ENCODE measurements at places on chromosomes 1 and 21.

GRCh38 chr1:81578867-81579266, 221.9 kb upstream of the ADGRL2 start:
- DNase-seq, result no peak

DNA sequence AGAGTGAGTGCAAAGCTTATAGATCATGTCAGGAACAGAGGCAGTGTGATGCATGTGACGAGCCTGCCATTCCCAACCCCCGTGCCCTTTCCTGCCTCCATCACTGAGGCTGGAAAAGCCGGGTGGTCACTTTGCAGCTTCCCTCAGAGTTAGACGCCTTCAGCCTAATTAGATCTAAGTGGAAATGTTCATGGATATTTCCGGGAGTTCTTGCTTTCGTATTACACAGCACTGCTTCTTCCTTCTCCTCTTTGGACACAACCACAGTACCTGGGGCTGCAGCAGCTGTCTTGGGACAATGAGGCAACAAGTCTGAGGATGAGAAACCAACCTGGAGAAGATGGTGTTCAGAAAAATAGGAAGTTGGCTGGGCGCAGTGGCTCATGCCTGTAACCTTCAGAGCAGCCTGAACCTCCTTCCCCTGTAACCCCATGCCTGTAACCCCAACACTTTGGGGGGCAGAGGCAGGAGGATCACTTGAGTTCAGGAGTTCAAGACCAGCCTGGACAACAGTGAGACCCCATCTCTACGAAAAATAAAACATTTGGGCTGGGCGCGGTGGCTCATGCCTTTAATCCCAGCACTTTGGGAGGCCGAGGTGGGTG, 24.5 kb downstream of the SERINC2 start:
- no peak for DNase-seq

- DNase-seq, result no peak
These were observed 95.7 kb downstream of the FASLG start for GRCh38 chr1:172754609-172755008.

GRCh38 chr1:24732186-24732885, 12.9 kb upstream of the CLIC4 start:
- no peak for DNase-seq

DNA sequence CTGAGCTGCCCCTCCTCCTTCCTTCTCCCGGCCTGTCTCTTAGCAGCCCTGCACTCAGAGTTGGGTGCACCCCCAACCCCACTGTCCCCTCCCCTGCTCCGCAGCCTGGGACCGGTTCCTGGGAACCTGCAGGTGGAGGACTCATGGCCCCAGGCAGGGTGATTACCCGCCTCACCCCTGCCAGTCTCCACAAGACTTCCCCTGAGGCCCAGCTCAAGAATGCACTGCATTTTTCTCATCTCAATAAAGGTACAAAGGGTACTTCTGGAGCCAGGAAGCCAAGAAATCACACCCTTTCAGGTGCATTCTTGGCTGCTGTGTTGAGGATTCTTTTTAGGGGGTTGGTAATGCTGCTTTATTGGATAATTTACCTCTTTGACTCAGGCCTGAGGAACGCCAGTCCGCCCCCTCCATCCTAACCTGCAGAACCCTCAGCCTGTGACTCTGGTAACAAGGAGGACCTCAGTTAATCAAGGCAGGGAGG, 126.3 kb upstream of the TMPRSS2 start:
- no peak for DNase-seq

DNA sequence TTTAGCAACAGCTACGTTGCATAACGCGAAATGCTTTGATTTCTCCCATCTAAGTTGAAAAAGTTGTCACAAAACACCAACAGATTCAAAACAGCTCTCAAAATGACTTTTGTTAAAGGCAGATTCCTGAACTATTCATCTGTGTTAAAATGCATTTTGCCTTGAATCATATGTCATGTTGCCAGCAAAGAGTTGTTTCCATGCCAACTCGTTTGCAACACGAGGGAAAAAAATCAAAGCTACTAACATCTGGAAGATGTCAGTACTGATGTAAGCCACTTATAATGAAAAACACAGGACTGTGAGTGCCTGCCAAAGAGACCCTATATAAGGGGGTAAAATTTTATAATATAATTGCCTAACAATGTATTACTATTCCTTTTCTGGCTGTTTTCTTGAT, 182.7 kb upstream of the PTBP2 start:
- no peak for DNase-seq

GRCh38 chr1:185404291-185404690, 87.2 kb upstream of the IVNS1ABP start:
- no peak for DNase-seq

DNA sequence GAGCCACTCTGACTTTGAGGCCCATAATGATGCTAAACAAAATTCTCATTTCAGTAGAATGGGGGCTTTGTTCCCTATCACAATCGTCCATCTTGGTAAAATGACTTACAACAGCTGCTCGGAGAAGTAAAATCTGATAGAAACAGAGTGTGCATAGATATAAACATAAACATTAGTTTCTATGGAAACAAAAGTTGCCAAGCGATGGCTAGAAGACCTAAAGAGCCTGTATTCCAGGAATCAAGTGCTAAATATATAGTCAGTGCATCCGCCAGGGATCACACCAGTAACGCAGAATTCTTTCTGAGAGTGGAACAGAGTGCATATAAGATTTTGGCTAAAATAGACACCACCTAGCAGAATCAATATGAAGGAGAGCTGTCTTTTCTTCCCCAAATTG, 91.2 kb upstream of the KAZN start:
- no peak for DNase-seq

DNA sequence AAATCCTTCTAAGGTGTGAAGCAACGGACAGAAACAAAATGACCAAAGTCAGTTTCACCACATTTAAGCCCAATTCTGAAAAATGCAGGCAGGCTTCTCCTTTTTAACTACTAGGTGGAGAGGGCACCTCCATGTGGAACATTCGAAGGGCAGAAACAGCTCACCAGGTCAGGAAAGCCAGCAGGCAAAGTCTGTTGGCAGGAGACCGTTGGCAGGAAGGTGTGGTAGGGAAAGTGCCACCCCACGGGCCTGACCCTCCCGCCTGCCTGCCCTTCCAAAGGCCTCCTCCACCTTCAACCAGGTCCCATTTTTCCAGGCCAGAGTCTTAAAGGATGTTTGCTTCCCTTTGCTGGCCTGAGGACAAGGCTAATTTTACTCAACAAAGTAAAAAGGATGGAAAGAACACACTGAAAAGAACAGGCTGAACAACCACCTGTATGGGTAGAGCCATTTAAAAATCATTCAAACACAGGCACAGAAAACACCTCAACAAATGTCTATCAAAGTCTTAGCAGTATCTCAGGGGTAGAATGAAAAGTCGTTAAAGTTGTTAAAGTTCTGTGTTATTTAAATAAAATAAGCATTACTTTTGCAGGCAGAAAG, 26.4 kb downstream of the CAPZB start:
- DNase-seq, result no peak
